SW 1271 (cell line): ENCODE measurements at places on chromosomes 12 and 14.
A peak's percentile ranks its signal among the peaks of the same experiment; 100 is the strongest.

GRCh38 chr12:32881702-32882101 lies 14.9 kb downstream of the PKP2 start:
- no peak for DNase-seq

GRCh38 chr14:77303417-77304156 lies 17.1 kb downstream of the POMT2 start:
- peak; percentile 71 for DNase-seq

DNA sequence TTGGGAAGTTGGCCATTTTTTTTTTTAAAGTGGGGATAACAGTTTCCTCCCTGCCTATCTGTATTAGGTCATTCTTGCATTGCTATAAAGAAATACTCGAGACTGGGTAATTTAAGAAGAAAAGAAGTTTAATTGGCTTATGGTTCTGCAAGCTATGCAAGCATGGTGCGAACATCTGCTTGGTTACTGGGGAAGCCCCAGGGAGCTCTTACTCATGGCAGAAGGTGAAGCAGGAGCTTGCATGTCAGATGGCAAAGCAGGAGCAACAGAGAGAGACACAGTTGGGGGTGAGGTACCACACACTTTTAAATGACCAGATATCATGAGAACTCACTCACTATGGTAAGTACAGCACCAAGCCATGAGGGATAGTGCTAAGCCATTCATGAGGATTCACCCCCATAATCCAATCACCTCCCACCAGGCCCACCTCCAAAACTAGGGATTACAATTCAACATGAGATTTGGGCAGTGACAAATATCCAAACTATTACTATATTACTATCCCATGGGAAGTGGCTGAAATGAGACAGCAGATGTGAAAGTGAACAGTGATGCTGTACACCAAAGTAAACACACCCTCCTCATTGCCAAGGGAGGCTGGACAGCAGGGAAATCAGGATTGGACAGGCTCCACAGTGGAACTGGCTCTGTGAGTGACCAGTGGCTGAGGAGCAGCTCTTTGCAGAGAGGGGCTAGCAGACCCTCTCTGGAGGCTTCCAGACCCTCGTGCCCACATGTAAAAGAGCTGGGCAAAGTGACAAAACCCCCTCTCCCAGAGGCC lies 40.5 kb downstream of the CRACR2A start:
- no peak for DNase-seq

- DNase-seq: no peak
Observed at GRCh38 chr12:10241290-10241689, 28.6 kb downstream of the GABARAPL1 start.

DNA sequence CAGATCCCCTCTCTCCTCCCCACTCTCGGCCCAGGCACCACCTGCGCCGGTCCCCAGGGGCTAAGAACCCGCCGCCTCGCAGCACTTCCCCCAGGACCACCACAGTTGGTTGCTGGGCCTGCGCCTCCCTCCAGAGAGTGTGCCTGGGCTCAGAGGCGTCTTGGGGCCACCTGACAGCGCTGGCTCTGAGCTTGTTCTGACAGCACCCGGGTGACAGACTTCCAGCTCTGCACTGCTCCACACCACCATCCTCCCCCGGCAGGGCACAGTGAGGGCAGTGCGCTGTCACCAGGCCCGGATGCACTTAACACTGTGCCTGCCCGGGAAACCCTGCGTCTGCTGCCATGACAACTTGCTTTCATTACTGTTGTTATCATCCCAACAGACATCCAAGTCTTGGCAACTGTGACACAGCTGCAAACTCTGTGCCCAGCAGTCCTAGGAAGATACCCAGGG lies 6.6 kb downstream of the BRF1 start:
- DNase-seq: no peak

DNA sequence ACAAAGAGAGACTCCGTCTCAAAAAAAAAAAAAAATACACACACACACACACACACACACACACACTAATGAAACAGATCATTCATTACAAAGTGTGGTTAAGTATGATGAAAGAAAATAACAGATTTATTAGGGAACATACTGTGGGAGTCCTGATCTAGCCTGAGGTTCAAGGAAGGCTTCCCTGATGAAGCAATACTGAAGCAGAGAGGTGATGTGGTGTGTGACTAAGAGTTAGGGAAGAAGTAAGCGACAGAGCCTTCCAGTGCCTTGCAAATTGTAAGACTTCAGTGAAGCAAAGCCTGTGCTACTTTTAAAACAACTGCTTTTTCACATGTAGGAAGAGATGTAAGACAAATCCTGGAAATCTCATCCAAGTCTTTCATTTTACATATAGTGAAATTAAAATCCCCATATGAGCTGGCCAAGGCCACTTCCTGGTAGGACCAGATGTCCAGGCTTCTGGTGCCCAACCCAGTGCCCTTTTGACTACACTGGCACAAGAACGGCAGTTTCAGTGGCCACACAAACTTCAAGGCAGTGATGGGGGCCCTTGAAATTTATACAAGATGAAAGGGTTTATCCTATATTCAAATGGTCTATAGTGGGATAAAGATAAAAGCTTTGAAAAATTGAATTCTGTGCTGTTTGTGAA lies 86.2 kb downstream of the STON2 start:
- DNase-seq: no peak

DNA sequence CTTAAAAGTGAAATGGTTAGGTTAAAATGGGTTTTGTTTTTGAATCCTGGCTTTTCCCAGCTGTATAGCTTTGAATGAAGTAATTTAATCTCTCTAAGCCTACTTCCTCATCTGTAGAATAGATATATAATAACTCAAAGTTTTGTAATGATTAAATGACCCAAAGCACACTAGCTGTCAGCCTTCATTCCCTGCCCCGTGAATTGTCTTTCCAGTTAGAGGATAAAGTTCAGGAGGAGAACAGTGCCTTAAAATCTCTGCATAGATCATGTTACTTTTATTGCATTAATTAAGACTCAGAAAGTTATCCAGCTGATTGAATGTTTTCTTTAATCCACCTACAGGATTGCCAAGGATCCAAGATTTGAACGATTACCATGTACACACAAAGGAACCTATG lies 19.4 kb downstream of the FCF1 start:
- DNase-seq: no peak

GRCh38 chr14:43706900-43707299 lies 800.2 kb downstream of the FSCB start:
- no peak for DNase-seq
